ENCODE measurements at places on chromosomes 1 and 21. TPM values are rescaled to one million over a fixed set of nuclear protein-coding genes. Genes with fewer than 3 reads are reported as not detected.

The DMBX1 gene
- total RNA-seq, result not detected

The ASCL5 gene
- not detected for total RNA-seq

The REG4 gene
- not detected for total RNA-seq

The AGT gene
- total RNA-seq, result 5.3 TPM

The OXCT2 gene
- total RNA-seq, result 0.31 TPM

The SV2A gene
- 75.7 TPM for total RNA-seq

The TNFSF4 gene
- 1.9 TPM for total RNA-seq

The SLAMF1 gene
- total RNA-seq, result not detected

The C2CD2 gene
- total RNA-seq, result 12.2 TPM

The CA6 gene
- not detected for total RNA-seq

The BRINP2 gene
- total RNA-seq, result 24.7 TPM

The RBP7 gene
- total RNA-seq, result not detected

The NKAIN1 gene
- total RNA-seq, result 48.8 TPM

The ANXA9 gene
- total RNA-seq, result not detected

The NR1I3 gene
- not detected for total RNA-seq

The HPDL gene
- 1.3 TPM for total RNA-seq

The TSEN15 gene
- 33.5 TPM for total RNA-seq

The KCNA3 gene
- total RNA-seq, result 36.0 TPM

The OR2M3 gene
- total RNA-seq, result 0.63 TPM

The BACE2 gene
- total RNA-seq, result 7.2 TPM

The SLC44A3 gene
- 2.2 TPM for total RNA-seq

The ZBTB8A gene
- 28.8 TPM for total RNA-seq

The C1QTNF12 gene
- not detected for total RNA-seq

The C1orf232 gene
- total RNA-seq, result not detected

The INKA2 gene
- 2.8 TPM for total RNA-seq

The OR2T35 gene
- total RNA-seq, result not detected

The LEPROT gene
- total RNA-seq, result 46.0 TPM

The EDN2 gene
- not detected for total RNA-seq

The IGSF21 gene
- 66.0 TPM for total RNA-seq

The TNNI3K gene
- 22.8 TPM for total RNA-seq

The DHRS3 gene
- 5.9 TPM for total RNA-seq

The FCMR gene
- total RNA-seq, result not detected

The VAMP3 gene
- total RNA-seq, result 22.2 TPM

The COP1 gene
- 125 TPM for total RNA-seq

The NBPF10 gene
- total RNA-seq, result 1.9 TPM

The HCN3 gene
- 27.2 TPM for total RNA-seq

The TRIM45 gene
- total RNA-seq, result 8.5 TPM

The ADGRL4 gene
- total RNA-seq, result 3.1 TPM

The TRAF3IP3 gene
- not detected for total RNA-seq
